ENCODE measurements at places on chromosomes 11 and 22.

DNA sequence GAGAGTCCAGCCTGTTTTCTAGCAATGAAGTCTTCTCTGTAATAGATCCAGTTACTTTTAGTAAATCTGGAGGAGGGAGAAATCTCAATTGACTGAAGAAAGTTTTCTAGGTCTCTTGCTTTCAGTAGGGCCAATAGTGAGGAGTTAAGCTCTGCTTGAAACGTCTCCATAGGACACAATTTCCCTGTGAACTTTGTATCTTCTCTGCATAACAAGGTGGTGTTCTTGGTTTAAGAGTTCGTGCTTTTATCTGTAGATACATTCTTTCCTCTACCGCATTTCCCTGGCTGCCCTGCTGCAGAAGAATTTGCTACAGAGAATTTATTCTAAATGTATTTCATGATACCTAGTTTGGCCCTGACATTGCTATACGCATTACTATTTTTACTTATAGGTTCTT, 183.1 kb downstream of the ARHGAP42 start:
- no peak for DNase-seq

GRCh38 chr11:19861171-19861570, 148.5 kb downstream of the NAV2 start:
- no peak for DNase-seq

- no peak for DNase-seq
Measured at GRCh38 chr22:42976217-42976933, 38.6 kb downstream of the PACSIN2 start.

- DNase-seq = no peak
Measured at GRCh38 chr11:78270971-78271370, 82.3 kb downstream of the USP35 start.

GRCh38 chr11:2127482-2128129, 11.6 kb downstream of the IGF2 start:
- DNase-seq = peak; percentile 46

Measured in pancreas (tissue), 10 donors.